Stimulated activated CD4-positive, alpha-beta T cell treated with anti-CD3 and anti-CD28 coated beads, TNF-alpha, amount 100 ng/mL, for 1 hour (primary cell): ENCODE measurements at places on chromosomes 5 and 9.

GRCh38 chr5:36688722-36689121 is 82.3 kb downstream of the SLC1A3 start:
- DNase-seq = no peak

DNA sequence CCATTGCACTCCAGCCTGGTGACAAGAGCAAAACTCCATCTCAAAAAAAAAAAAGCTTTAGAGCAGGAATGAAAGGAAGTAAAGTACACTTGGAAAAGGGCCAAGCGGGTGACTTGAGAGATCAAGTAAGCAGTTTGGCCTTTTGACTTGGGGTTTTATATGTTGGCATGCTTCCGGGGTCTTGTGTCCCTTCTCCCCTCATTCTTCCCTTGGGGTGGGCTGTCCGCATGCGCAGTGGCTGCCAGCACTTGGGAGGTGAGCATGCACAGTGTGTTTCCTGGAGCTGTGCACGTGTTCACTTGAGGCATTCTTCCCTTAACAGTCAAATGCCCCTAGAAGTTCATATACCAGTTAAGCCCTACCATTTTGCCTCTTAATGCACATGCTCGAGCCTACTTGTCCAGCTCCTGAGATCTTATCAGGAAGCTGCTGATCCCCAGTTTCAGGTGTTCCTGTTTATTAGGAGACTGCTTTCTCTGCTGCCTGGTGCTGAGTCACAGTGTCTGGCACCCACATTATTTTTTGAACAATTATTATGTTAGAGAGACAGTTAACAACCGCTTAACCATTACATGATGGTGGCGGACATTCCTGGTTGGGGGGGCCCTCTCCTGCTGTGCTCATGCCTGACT is 32.6 kb upstream of the PRRC2B start:
- DNase-seq = no peak

DNA sequence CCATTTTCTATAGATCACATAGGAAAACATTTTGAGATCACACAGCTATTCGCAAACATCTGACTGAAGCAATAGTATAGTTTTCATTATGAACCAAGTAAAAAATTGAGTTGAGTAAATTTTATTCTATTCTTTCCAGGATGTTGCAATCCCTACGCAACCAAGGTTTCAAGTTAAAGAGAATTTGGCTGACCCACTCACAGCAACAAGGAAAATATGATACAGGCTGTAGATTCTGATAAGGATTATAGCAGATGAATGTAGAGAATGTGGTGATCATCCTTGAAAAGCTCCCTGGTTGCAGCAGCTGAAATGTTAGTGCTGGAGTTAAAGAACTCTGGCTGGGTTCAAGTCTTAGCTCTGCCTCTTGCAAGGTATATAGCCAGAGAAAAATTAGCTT is 4.7 kb downstream of the ABCA1 start:
- no peak for DNase-seq

GRCh38 chr5:148391422-148391821 is 7.7 kb downstream of the FBXO38 start:
- no peak for DNase-seq
